M059J (cell line): ENCODE measurements at places on chromosomes 12 and 14. TPM values are rescaled to one million over a fixed set of nuclear protein-coding genes. Genes with fewer than 3 reads are reported as not detected.

Gene TEX52
- total RNA-seq: not detected in 2 replicates

DNA sequence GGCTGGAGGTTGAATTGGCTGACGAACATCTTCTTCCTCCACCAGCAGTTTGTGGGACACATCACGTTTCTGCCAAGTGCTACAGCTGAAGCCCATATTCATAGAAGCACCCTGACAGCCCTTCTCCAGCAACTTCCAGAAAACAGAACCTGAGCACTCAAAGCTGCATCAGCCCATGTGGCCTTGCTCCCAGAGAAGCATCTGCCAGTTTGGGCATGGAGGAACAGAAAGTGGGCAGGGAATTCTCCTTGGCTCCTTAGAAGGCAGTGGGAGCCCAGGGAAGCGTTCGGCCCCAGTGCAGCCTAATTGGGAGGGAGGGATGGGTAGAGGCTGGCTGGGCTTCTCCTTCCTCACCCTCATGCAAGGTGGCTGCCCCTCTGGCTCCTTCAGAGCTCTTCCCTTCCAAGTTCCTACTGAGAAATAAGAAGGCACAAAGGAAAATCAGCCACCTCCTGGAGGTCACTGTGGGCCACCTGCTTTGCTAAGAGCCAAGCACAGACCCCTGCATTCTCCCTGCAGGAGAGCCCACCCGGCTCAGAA is 4.1 kb upstream of the NGB start:
- no peak for DNase-seq

Gene TEDC1
- total RNA-seq: 10.2 and 22.4 TPM in 2 replicates

DNA sequence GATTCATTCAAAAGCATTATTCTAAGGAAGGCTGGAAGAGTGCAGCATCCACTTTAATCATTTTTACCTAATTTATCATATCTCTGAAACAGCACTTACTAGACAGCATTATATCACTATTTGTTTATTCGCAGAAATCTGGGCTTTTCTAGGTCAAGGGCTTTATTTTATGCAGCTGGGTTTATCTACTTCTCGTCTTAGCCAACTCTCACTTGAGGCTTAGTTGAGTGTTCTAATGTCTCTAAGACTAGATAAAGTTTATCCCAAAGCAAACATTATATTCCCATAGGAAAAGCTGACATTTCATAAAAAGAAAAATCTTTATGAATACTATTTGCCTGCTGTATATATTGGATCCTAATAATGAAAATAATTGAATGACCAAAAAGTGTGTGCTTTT is 720.8 kb upstream of the FLRT2 start:
- no peak for DNase-seq

GRCh38 chr12:105882404-105882803 is 256.4 kb downstream of the NUAK1 start:
- peak; percentile 88 for DNase-seq

- DNase-seq: no peak
Measured at GRCh38 chr14:93749076-93749420, 39.2 kb downstream of the PRIMA1 start.

Gene GLT1D1
- not detected in 2 replicates for total RNA-seq

Gene OASL
- total RNA-seq: 110 and 115 TPM in 2 replicates

Gene ACSS3
- 1.4 and 2.6 TPM in 2 replicates for total RNA-seq

DNA sequence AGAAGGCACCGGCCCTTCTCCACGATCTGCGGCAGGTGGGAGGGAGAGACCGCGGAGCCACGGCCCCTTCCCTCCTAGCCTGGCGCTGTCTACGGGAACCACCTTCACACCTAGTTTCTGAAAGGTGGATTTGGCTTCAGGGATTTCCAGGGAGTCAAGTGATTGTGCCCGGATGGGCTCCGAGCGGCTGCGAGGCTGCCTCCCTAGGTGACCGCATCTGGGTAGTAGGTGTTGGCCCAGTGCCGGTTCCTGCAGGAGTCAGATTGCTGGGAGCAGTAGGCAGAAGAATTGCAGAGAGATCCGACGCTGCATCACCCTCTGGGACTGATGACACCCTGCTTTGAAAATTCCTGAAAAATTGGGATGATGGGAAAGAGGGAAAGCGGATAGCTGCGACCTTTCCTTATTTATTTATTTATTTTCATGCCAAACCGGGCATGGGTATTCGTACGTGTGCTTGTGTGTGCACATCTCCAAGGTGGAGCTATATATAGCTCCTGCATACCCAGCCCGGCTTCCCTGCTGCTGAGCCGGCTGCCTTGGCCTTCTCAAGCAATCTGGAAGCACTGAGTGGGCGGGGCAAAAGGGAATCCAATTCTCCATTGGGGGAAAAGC is 1.1 kb downstream of the CNTN1 start:
- DNase-seq: no peak

DNA sequence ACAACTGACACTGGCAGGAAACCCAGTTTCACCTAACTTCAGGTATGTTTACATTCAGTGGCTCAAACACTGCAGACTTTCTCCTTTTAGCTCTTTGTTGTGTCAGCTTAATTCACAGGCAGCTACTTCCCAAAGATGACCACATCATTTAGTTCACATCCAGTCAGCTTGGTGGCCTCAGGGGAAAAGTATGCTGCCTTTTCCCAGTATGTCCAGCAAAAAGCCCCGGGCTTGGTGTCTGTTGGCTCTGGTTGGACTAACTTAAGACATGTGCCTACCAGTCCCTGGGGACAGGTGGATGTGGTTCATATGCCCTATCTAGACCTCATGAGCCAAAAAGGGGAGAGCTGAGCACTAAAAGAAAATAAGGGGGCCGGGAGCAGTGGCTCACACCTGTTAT is 56.4 kb downstream of the GOLGA5 start:
- DNase-seq: peak; percentile 18

DNA sequence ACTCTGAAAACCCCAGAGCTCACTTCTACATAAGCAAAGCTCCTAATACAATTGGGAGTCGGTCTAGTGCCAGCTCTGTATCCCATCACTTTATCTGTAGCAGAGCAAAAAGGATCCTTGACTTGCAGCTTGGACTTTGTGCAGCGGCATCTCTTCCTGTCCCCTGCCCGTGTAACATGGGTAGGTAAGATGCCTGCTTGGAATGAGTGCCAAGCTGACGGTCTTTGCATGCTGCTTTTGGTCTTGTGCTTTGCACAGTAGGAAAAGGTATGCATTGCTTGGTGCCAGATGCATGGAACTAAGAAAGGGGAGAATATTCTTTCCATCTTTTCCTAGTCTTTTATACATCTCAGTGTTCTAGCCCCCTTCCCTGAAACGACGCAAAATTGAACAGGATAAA is 6.9 kb upstream of the PLEKHH1 start:
- DNase-seq: no peak

Gene ABCC9
- total RNA-seq: 0.07 TPM in 1 of 2 replicates, not detected in the other

Gene NID2
- total RNA-seq: 69.9 and 72.7 TPM in 2 replicates

GRCh38 chr12:2583091-2583497 is 211.7 kb upstream of the FKBP4 start:
- peak; percentile 47 for DNase-seq

GRCh38 chr14:90844321-90844720 is 28.1 kb upstream of the TTC7B start:
- DNase-seq: no peak

Gene SLC25A21
- 0.94 and 2.4 TPM in 2 replicates for total RNA-seq

GRCh38 chr12:52285851-52286530 is 5.3 kb downstream of the KRT81 start:
- no peak for DNase-seq

Gene PDE3A
- 13.5 and 18.9 TPM in 2 replicates for total RNA-seq

- DNase-seq: peak; percentile 90
Measured at GRCh38 chr12:106074706-106075392, 63.9 kb downstream of the NUAK1 start.

Gene OR4Q2
- not detected in 2 replicates for total RNA-seq

Gene LDHB
- total RNA-seq: 596 and 730 TPM in 2 replicates

- DNase-seq: no peak
Measured at GRCh38 chr12:3935078-3935477, 61.9 kb upstream of the PARP11 start.

Gene MUCL1
- not detected in 2 replicates for total RNA-seq

Gene FSCB
- total RNA-seq: not detected in 2 replicates

Gene BDKRB1
- 0.10 and 1.7 TPM in 2 replicates for total RNA-seq

- DNase-seq: peak; percentile 82
Measured at GRCh38 chr12:57899010-57899662, 42.2 kb upstream of the ATP23 start.

Gene ALDH2
- total RNA-seq: 9.0 and 20.5 TPM in 2 replicates

- DNase-seq: peak; percentile 46
Measured at GRCh38 chr14:31326111-31326510, 94.2 kb downstream of the HEATR5A start.

DNA sequence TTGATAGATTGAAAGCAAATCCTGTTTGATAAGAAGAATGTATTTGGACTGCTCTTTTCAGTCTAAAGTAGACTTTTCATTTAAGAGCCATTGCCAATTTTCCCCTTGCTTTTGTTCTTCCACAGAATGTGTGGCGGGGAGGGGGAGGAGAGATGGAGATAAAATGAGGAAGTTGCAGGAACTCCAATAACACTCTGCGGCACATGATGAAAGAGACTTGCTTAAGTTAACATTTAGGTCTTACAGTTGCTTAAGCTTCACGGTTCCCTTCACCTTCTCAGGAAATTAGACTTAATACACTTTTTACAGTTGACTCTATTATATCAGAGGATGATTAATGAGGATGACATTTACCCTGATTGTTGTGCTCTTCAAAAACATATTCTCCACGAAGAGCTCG is 537.3 kb downstream of the TMTC2 start:
- no peak for DNase-seq

DNA sequence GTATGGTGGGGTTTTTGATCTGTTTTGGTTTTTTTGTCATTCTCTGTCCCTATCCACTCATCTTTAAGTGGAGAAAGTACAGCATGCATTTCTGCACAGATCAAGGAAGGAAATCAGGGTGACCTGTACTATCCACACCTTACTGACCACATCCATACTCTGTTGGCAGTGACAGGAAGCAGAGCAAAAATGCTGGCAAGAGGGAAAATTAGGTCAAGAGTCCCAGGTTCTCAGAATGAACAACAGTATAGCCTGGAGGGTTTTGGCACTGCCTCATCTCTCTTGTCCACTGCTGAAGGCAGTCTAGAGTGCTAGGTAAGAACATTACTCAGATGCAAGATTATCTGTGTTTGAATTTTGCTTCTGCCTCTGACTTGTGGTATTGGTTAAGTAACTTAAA is 70.7 kb downstream of the TAOK3 start:
- DNase-seq: peak; percentile 97

GRCh38 chr12:49298160-49298559 is 3.2 kb downstream of the PRPH start:
- no peak for DNase-seq

DNA sequence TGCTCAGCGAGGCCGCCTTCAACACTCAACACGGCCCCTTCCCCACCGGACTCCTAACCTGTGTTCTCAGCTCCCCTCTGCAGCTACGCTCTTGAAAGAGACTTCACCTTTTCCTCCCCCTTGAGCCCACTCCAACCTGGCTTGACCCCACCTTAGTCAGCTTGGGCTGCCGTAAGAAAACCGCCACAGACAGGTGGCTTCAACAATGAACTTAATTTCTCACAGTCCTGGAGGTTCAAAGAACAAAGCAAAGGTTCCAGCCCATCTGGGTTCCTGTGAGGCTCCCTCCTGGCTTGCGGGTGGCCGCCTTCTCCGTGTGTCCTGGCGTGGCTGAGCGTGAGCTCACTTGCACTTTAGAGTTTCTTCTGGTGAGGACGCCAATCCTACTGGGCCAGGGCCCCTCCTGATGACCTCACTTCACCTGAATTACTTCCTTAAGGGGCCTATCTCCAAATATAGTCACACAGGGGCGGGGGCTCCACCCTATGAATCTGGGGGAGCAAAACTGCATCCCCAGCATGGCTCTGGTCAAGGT is 138.8 kb downstream of the CALM1 start:
- no peak for DNase-seq

DNA sequence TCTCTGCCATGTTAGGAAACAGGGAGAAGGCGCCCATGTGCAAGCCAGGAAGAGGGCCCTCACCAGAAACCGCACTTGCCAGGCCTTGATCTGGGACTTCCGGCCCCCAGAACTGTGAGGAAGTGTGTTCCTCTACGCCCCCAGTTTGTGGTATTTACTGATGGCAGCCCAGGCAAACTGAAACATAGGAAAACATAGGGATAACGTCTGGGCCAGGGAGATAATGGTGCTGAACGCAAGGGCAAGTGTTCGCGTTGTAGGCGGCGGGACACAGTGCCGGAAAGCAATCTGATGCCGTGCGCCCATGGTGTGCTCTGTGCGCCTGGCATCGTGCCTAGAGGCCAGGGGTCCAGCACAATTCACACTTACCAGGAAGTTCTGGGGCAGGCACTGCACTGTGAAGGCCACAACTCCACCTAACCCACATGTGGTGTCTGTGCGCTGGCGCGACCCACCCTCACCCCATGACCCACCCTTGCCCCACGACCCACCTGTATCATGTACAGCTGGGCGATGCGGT is 53.6 kb downstream of the ARL6IP4 start:
- DNase-seq: no peak

DNA sequence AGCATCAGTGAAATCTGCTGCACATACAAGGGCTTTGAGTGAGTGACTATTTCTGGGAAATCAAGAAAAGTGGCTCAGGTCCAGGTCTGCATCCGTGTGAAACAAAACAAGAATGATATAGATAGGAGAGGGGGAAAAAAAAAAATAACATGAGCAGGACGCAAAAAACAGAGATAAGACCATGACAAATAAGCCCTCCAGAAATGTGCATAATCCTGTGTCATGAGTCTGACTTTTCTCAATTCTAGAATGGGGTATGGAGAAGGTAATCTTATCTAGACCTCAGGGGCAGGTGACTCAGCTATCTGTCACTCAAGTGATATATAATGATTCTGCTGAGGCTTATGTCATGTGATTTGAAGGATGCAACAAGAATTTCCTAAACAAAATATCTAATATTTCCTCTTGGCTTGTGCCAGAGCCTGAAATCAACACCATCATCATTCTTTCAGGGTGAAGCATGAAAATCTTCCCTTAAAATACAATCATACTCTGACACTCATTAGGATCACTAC is 250.0 kb downstream of the PHLDA1 start:
- peak; percentile 92 for DNase-seq

Gene SLCO1C1
- not detected in 2 replicates for total RNA-seq

Gene HIP1R
- 18.3 and 23.5 TPM in 2 replicates for total RNA-seq

Gene SERPINA3
- total RNA-seq: 0.07 and 0.15 TPM in 2 replicates

Gene ERP29
- total RNA-seq: 115 and 127 TPM in 2 replicates

GRCh38 chr12:65465766-65466547 is 187.5 kb downstream of the MSRB3 start:
- no peak for DNase-seq

DNA sequence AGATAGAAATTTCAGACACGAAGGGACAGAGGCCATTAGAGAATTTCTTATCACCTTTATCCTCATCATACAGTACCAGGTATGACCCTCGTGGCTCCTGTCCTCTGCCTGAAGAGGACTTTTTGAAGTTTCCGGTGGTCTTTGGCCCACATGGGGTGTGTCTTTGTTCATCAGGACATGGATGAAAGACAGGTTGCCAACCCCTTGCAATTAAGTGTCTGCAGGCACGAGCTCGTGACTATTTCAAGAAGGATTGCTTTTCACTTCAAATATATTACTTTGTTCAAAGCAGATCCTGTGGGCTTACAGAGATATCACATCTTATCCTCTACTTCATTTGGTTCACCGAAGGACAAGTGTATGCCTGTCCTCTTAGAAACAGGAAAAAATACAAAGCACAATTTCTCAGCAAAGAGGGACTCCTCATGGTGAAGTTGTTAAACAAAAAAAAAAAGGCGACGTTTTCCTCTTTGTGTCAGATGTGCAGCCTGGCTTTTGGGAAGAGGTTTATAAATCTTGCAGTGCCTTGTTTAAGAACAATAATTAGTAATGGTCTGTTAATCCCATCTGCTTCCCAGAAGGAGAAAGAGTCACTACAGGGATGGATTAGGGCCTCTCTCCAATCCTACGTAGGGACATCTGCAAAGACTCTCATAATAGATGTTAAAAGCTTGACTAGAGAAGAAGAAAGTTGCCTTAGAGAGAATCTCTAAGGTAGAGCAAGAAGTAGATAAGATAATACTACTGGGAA is 13.5 kb upstream of the FAM234B start:
- DNase-seq: no peak
